ENCODE measurements at places on chromosomes 7 and 10. TPM values are rescaled to one million over a fixed set of nuclear protein-coding genes. Genes with fewer than 3 reads are reported as not detected.
A peak's percentile ranks its signal among the peaks of the same experiment; 100 is the strongest.

DNA sequence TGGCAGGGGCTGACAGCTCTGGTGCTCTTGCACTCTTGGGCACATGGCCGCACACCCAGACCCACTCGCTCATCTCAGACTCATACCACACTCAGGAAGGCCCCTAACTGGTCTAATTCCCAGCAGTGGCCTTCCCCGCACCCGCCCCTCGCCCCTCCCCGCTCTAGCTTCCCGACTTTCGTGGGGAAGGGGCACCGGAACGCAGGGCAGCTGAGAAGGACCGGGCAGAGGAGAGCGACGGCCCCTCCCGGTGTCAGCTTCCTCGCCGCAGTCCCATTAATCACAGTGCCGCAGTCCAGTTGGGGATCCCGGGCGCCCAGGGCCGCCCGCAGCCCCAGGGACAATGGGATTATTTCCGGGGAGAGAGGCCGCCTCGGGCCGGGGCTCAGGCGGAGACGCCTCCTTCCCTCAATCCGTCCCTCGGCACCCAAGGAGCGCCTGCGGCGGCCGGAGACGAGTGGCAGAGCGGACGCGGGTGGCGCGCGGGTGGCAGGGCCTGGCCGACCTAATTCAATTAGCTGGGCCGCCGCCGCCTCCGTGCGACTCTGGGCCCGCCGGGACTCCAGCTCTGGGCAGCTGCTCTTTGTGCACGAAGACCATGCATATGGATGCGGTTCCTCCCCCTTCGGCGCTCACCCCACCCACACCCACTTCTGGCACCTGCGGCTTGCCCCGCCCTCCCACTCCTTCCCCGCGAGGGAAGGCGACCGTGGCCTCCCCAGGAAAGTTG lies 7.8 kb upstream of the TLX1 start:
- H3K4me3 ChIP-seq = no peak overlapping the region
- H3K27me3 ChIP-seq = peaks cover 8% of the 10 kb centered on the region
- H3K4me1 ChIP-seq = no peaks in the 10 kb centered on the region
- no peak overlapping the region for H3K27ac ChIP-seq

DNA sequence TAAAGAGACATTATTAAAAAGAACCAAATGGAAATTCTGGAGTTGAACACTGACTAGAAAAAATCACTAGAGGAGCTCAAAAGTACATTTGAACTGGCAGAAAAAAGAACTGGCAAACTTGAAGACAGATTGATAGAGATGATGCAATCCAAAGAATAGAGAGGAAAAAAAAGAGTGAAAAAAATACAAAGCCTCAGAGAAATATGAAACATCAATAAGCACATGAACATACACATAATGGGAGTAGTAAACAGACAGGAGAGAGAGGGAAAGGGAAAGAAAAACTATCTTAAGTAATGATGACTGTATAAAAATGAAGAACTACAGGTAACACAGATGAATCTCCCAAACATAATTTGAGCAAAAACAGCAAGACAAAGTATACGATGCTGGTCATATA lies 61.1 kb downstream of the CNOT4 start:
- no peaks in the 10 kb centered on the region for H3K4me1 ChIP-seq
- H3K27me3 ChIP-seq = no peaks in the 10 kb centered on the region
- peaks cover 4% of the 10 kb centered on the region for H3K36me3 ChIP-seq
- H3K4me3 ChIP-seq = no peak overlapping the region
- no peak for DNase-seq
- H3K27ac ChIP-seq = no peak overlapping the region

GRCh38 chr7:1950066-1950451 lies 280.0 kb downstream of the ELFN1 start:
- H3K4me1 ChIP-seq = no peaks in the 10 kb centered on the region
- no peaks in the 10 kb centered on the region for H3K36me3 ChIP-seq
- no peaks in the 10 kb centered on the region for H3K27me3 ChIP-seq

DNA sequence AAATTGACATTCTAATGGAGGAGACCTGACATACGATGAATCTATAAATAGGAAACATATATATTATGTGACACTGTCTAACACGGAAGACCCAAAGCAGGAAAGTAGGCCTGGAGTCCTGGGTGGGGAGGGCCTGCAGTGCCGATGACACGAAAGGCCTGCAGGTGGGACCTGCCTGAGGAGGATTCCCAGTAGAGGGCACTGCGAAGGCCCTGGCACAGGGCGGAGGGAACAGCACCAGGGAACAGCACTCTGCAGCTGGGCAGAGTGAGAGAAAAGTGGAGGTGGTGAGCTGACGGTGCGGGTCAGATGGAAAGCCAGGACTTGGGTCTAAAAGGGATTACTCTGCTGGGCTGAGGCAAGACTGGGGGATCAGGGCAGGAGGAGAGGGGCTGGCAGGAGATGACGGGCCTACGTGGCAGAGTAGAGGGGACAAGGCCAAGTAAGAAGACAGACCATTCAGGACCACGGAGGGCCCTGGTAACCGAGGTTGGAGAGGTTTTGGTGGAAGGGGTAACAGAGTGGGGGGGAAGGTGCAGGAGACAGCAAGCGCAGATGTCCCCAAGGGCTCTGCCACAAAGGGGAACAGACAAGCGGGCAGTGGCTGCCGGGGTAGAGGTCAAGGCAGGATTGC lies 8.1 kb downstream of the ZNF746 start:
- no peaks in the 10 kb centered on the region for H3K27me3 ChIP-seq
- peaks cover 50% of the 10 kb centered on the region for H3K36me3 ChIP-seq
- no peak overlapping the region for H3K4me3 ChIP-seq
- H3K27ac ChIP-seq = no peak overlapping the region
- no peaks in the 10 kb centered on the region for H3K4me1 ChIP-seq

- H3K4me1 ChIP-seq = no peaks in the 10 kb centered on the region
- no peaks in the 10 kb centered on the region for H3K36me3 ChIP-seq
- no peak for DNase-seq
Observed at GRCh38 chr10:104734433-104734832, 93.3 kb downstream of the SORCS3 start.

DNA sequence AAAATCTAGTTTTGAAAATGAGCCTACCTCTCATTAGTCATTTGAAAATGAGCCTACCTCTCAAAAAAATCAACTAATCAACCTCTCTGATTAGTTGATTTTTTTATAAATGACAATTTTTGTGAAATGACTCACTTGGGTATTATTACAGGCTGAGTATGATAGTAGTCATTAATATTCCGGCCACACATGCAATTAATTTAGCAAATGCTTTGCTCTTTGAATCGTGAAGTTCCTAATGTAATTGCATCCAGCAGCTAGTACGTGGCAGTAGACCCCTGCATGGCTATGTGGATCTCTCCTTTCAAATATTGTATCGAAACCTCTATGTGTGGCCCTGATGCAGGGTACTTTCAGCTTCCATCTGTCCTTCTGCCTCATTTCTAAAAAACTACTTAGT lies 245.9 kb upstream of the PHYHIPL start:
- no peaks in the 10 kb centered on the region for H3K4me1 ChIP-seq
- no peaks in the 10 kb centered on the region for H3K27me3 ChIP-seq
- no peaks in the 10 kb centered on the region for H3K36me3 ChIP-seq

GRCh38 chr10:73577788-73578187 lies 13.4 kb downstream of the USP54 start:
- H3K4me3 ChIP-seq = no peak overlapping the region
- peak overlapping the region; percentile 83 for H3K27ac ChIP-seq
- no peaks in the 10 kb centered on the region for H3K36me3 ChIP-seq

- H3K4me1 ChIP-seq = no peaks in the 10 kb centered on the region
- DNase-seq = no peak
- H3K27me3 ChIP-seq = no peaks in the 10 kb centered on the region
- peak overlapping the region; percentile 99 for H3K4me3 ChIP-seq
- H3K27ac ChIP-seq = peak overlapping the region; percentile 83
Observed at GRCh38 chr7:140673063-140673773, 473 bp downstream of the ADCK2 start.

- H3K27ac ChIP-seq = peak overlapping the region; percentile 90
- H3K4me3 ChIP-seq = peak overlapping the region; percentile 72
- DNase-seq = peak; percentile 76
- H3K27me3 ChIP-seq = no peaks in the 10 kb centered on the region
Observed at GRCh38 chr7:157139111-157139809, 534 bp downstream of the UBE3C start.

DNA sequence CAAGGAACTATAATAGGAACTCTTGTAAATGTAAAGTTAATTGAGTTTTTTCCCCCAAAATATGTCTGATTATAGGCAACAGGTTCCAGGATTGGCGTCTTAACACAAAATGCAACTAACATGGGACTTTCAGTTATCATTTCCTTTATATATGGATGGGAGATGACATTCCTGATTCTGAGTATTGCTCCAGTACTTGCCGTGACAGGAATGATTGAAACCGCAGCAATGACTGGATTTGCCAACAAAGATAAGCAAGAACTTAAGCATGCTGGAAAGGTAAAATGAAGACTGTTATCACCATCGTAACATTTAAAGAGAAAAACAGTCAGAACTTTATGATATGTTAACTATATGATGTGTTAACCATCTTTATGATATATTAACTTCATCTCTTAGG lies 63.7 kb downstream of the SP8 start:
- no peaks in the 10 kb centered on the region for H3K4me1 ChIP-seq
- no peak overlapping the region for H3K27ac ChIP-seq
- H3K4me3 ChIP-seq = no peak overlapping the region
- H3K27me3 ChIP-seq = no peaks in the 10 kb centered on the region

- no peak overlapping the region for H3K4me3 ChIP-seq
- no peaks in the 10 kb centered on the region for H3K36me3 ChIP-seq
- DNase-seq = no peak
- H3K27me3 ChIP-seq = no peaks in the 10 kb centered on the region
- H3K4me1 ChIP-seq = no peaks in the 10 kb centered on the region
Observed at GRCh38 chr7:52944921-52945320, 90.5 kb upstream of the POM121L12 start.

DNA sequence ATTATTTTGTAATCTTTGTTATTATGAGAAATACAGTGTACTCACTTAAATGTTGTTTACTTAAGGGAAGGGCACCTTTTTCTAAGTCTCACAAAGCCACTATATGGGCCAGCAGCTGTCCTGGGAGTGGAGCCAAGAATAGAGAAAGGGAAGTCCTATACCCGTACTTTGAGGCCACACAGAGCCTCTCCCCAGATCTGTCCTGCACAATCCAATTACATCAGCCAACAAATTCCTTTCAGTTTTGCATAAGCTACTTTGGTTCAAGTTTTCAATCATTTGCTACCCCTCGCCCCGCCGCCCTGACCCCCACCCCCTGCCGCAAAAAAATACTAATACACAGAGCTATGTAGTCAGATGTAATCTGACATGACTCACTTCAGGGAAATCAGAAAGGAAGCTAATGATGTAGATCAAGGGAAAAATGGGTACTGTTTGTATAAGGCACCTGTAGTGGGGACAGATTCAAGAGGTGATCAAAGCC lies 297.4 kb upstream of the NEBL start:
- no peaks in the 10 kb centered on the region for H3K36me3 ChIP-seq
- H3K4me1 ChIP-seq = no peaks in the 10 kb centered on the region
- no peak for DNase-seq
- no peaks in the 10 kb centered on the region for H3K27me3 ChIP-seq
- no peak overlapping the region for H3K27ac ChIP-seq

GRCh38 chr7:44849259-44849884 lies 1.5 kb upstream of the H2AZ2 start:
- peaks cover 17% of the 10 kb centered on the region for H3K4me1 ChIP-seq
- H3K27me3 ChIP-seq = no peaks in the 10 kb centered on the region
- H3K4me3 ChIP-seq = no peak overlapping the region
- no peak overlapping the region for H3K27ac ChIP-seq
- DNase-seq = no peak

DNA sequence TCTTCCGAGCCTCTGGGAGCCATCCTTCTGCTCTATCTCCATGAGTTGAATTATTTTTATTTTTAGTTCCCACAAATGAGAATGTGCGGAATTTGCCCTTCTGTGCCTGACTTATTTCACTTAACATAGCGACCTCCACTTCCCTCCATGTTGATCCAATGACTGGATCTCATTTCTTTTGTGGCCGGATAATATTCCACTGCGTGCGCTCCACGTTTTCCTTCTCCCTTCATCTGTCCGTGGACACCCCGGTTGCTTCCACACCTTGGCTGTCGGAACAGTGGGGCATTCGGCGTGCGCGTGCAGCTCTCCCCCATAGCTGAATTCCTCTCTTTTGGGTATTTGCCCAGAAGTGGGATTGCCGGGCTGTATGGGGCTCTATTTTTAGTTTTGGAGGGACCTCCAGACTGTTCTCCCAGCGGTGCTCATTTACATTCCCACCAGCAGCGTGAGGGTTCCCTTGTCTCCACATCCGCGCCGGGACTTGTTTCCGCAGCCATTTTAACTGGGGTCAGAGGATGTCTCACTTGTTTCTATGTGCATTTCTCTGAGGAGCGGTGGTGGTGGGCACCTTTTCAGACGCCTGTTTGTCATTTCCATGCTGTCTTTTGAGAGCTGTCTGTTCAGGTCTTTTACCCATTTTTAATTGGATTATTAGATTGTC lies 51.0 kb upstream of the SUN1 start:
- no peak overlapping the region for H3K27ac ChIP-seq
- H3K27me3 ChIP-seq = no peaks in the 10 kb centered on the region
- peaks cover 33% of the 10 kb centered on the region for H3K36me3 ChIP-seq
- DNase-seq = no peak

- DNase-seq = no peak
- no peaks in the 10 kb centered on the region for H3K27me3 ChIP-seq
- H3K4me1 ChIP-seq = no peaks in the 10 kb centered on the region
- H3K27ac ChIP-seq = no peak overlapping the region
Observed at GRCh38 chr10:123706236-123706635, 40.1 kb downstream of the GPR26 start.

DNA sequence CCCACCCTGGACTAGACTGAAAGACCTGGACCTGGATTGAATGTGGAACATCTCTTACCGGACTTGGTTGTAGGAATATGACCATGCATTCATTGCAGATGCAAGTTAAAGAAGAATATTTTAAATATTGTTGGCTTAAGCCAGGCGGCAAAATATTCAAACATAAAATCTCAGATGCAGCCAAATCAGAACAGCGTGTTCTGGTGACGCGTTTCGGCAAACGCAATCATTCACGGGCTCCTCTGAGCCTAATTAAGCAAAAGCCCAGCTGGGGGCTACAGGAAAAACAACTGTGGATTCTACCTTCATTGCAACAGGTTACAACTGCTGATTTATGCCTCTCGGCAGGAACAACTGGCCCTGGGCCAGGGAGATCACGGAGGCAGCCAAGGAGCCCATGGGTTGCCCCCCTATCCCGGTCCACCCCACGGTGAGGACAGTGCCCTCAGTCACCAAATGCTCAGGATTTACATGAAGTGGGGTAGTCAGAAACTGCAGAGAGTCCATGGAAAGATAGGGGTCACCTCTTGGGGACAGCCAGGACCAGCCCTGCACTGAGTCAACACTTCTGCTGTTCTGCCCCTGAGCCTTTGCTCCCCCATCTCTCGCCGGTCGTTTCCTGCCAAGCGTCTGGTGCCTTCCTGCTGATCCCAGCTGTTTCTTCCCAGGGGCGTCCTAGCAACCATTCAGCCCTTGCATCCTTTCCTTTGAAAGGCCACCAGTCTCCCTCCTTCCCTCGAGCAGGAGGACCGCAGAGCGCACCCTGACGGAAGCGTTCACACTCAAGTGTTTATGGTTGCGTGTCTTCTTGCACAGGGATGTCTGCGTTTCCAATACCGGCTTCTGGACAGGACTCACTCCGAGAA lies 64.4 kb upstream of the SFMBT2 start:
- no peak for DNase-seq
- H3K36me3 ChIP-seq = no peaks in the 10 kb centered on the region
- H3K4me1 ChIP-seq = no peaks in the 10 kb centered on the region
- no peak overlapping the region for H3K27ac ChIP-seq

- H3K4me1 ChIP-seq = no peaks in the 10 kb centered on the region
- no peak overlapping the region for H3K27ac ChIP-seq
- H3K27me3 ChIP-seq = no peaks in the 10 kb centered on the region
- no peaks in the 10 kb centered on the region for H3K36me3 ChIP-seq
- no peak overlapping the region for H3K4me3 ChIP-seq
Observed at GRCh38 chr7:50339990-50340500, 35.5 kb downstream of the IKZF1 start.

The ADCY1 gene
- 3.6 TPM for total RNA-seq

The MYL10 gene
- total RNA-seq = not detected

The PSD gene
- not detected for total RNA-seq

The CHST12 gene
- 79.4 TPM for total RNA-seq

The PLXNA4 gene
- 27.1 TPM for total RNA-seq
